ENCODE measurements at places on chromosomes 6 and 20. TPM values are rescaled to one million over a fixed set of nuclear protein-coding genes. Genes with fewer than 3 reads are reported as not detected.
A peak's percentile ranks its signal among the peaks of the same experiment; 100 is the strongest.

DNA sequence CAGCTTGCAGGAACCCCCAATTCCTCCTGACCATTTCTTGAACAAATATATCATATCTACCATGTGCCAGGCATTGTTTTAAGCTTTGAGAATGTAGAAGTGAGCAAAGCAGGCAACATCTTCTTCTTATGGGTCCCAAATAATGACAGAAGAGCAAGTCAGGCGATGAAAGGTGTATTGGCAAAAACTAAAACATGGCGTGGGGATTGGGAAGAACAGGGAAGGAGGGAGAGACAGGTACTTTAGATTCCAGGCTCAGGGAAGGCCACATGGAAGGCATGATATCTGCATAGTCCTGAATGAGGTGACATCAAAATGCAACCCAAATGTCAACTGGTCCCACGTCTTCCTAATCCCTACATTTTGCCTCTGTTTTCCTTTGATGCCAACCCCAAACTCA lies 187.1 kb downstream of the ZNF217 start:
- no peak for DNase-seq

DNA sequence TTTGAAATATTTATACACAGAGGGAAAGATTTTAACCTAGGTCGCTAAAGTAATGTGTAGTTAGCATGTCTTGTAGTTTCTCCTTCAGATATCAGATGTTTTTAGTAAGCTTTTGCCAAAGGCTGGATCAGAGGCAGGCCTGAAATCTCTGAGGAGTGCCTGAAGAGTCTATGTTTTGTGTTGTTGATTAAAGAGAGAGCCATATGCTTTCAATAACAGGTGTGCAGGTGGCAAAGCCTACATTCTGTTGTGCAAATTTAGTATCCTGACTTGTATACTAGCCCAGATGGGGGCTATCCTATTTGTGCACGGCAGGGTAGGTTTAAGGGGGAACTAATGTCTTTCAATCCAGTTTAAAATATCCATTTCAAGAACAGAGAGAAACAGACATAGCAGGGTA lies 167.1 kb upstream of the ATXN1 start:
- no peak for DNase-seq

- DNase-seq: no peak
Measured at GRCh38 chr6:168362276-168362990, 42.9 kb upstream of the DACT2 start.

GRCh38 chr6:137657351-137657911 lies 163.2 kb upstream of the OLIG3 start:
- DNase-seq: no peak

GRCh38 chr6:48016020-48016755 lies 94.8 kb downstream of the PTCHD4 start:
- DNase-seq: no peak

Gene KIAA1755
- total RNA-seq: not detected

- peak; percentile 85 for DNase-seq
Measured at GRCh38 chr6:148800536-148800935, 53.7 kb downstream of the UST start.

Gene RAET1G
- 8.3 TPM for total RNA-seq

Gene GMEB2
- total RNA-seq: 14.9 TPM

Gene RHAG
- not detected for total RNA-seq

- DNase-seq: no peak
Measured at GRCh38 chr6:11219400-11219834, 13.1 kb downstream of the NEDD9 start.

DNA sequence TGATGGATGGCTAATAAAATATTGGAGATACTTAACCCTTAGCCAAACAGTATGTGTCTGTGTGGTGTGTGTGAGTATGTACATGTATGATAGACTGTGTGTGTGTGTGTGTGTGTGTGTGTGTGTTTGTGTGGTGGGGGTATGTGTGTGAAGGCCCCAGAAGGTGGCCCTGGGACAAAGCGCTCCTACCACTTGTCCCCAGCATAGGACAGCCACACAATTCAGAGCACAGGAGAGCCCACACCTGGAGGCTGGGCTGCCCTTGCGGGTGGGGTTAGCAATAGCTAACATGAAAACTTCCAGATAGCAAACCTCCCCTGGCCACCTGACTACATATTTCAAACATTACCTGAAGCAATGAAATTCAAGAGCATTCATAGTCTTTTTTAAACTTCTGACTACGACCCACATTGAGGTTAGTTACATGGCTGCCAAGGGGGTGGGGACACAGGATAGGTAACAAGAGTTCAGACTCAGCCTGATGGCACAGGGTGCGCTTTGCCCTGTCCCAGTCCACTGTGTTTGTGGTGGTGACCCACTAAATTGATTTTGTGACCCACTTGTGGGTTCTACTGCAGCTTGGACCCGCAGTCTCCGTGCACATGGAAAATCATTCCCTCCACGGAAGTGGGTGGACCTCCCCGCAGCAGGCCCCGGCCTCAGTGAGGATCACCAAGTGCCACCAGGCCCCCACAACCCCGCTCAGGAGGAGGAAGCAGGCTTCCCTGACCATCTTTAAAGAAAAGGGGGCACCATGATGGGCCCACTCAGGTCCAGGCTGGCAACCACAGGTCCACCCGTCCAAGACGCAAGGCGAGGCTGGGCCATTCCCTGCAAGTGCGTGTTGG lies 34.8 kb downstream of the ZC3H12D start:
- DNase-seq: no peak

DNA sequence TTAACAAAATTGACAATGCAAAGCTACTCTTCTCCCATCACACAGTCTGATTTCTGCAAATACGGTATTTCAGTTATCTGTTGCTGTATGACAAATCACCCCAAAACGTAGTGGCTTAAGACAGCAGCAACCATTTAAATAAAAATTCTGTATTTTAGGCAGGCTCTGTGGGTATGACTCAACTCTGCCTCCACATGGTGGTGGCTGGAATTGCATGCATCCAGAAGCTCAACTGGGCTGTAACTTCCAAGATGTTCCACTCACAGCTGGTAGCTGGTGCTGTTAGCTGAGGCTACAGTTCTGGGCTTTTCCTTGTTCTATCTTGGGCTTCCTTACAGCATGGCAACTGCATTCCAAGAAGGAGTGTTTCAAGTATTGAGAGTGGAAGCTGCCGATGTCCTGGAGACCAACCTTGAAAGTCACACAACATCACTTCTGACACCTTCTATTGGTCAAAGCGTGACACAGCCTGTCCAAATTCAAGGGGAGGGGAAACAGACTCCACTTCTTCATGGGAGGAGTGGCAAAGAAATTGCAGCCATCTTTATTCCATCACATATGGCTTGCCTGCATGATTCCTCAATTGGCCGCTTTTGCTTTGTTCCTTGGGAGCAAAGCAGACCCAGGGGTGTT lies 39.7 kb upstream of the TULP1 start:
- no peak for DNase-seq

GRCh38 chr6:112941613-112942012 lies 594.5 kb downstream of the RFPL4B start:
- no peak for DNase-seq

All from MCF 10A (cell line).